Daoy (cell line): ENCODE measurements at places on chromosomes 3 and 15. TPM values are rescaled to one million over a fixed set of nuclear protein-coding genes. Genes with fewer than 3 reads are reported as not detected.

The LSAMP gene
- 7.1 and 17.6 TPM in 2 replicates for total RNA-seq

The ARHGEF3 gene
- 5.1 and 5.3 TPM in 2 replicates for total RNA-seq

DNA sequence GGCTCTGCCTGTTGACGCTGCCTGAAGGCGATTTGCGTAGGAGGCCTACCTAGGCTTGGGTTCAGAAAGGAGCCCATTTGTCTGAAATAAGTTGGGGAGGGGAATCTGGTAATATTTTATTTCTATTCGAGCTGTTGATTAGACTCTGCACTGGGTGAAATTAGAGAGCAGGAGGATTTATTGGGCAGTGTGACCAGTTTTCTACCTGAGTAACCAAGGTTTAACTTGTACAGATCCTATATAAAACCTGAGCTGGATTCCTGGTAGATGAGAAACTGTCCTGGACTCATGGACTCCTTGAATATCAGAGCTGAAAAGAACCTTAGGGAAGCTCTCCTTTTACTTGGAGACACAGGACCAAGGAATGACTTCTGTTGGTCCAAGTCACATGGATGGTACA lies 19.6 kb upstream of the GPR156 start:
- no peak for DNase-seq

DNA sequence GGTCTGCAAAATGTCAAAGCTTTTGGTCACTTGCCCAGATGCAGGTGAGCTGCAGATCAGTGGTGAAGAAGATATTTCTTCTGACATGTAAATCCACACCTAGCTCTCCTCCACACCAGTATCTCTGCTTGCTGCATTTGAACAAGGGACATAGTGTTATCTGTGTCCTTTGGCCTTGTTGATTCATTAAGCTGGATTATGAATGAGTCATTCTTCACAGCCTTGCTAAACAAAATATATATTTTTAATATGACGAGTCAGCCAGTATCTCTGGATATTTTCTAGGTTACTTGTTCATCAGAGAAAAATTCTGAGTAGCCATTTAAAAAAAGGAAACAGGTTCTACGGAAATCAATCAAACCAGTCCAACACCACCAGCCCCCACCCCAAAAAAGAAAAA lies 190.6 kb upstream of the ADAMTS9 start:
- no peak for DNase-seq

DNA sequence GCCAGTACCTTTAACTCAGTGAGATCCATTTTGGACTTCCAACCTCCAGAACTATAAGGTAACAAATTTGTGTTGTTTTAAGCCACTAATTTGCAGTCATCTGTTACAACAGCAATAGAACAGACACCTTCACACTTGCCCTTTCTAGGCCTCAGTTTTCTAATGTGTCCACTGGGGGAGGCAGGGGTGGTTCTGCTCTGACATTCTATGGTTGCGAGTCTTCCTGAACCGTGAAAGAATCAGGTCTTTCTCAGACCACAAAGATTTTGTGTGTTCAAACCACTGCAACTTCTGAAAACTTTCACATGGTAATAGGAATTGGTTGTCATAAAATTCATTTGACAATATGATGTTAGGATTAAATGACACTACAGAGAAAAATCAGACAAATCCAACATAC lies 26.8 kb upstream of the CSTA start:
- DNase-seq = no peak
